ENCODE measurements at places on chromosomes 4 and X.

GRCh38 chrX:139179592-139179991 lies 350.9 kb upstream of the F9 start:
- DNase-seq: no peak

GRCh38 chr4:52701207-52701606 lies 42.1 kb upstream of the USP46 start:
- DNase-seq: no peak

DNA sequence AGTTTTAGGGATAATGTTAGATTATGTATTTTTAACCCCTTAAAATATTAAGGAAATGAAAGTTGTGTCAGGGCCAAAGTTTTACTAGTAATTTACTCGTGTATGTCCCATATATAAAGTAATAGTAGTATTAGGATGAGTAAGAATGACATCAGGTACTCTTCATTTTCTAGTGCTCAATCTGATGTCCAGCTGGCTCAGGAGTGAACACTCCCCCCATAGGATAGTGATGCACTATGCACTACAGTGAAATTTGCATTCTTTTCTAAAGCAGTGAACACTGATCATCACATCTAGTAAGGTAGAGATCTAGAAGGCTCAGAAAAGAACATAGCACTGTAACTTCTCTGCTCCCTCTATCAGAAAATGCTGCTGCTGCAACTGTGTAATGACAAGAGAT lies 409.7 kb downstream of the GLUD2 start:
- no peak for DNase-seq

DNA sequence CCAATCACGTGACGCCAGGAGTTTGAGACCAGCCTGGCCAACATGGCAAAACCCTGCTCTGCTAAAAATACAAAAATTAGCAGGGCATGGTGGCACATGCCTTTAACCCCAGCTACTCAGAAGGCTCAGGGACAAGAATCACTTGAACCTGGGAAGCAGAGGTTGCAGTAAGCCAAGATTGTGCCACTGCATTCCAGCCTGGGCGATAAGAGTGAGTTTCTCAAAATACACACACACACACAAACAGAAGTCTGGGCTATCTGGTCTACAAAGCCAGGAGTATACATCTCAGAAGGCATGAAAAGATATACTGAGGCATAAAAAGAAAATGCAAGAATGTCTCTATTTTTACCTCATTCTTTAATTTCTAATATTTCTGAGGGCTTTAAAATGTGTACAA lies 11.3 kb downstream of the YTHDC1 start:
- no peak for DNase-seq

DNA sequence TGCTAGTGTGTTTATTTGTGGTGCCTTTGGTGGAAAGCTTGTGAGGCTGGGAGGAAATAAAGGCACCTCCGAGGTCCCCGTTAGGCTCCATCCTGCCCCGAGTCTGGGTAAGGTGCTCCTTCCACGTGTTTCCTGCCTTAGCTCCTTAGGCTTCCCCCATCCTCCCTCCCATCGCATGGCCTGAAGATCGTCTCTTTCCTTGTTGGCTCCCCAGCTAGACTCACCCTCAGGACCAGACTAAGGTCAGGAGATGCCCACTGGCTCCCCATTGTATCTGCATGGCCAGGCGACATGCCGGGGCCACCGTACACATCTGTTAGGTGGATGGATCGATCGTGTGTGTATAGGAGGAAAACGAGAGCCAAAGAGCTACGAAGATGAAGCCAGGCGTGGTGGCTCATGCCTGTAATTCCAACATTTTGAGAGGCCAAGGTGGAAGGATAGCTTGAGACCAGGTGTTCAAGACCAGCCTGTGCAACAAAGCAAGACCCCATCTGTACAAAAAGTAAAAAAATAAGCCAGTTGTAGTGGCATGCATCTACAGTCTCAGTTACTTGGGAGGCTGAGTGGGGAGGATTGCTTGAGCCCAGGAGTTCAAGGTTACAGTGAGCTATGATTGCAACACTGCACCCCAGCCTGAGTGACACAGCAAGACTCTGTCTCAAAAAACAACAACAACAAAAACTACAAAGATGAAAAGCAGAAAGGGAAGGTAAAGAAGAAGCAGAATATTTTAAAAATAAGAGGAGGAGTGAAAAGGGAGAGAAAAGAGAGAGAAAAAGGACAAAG lies 53.7 kb downstream of the SEPSECS start:
- no peak for DNase-seq

DNA sequence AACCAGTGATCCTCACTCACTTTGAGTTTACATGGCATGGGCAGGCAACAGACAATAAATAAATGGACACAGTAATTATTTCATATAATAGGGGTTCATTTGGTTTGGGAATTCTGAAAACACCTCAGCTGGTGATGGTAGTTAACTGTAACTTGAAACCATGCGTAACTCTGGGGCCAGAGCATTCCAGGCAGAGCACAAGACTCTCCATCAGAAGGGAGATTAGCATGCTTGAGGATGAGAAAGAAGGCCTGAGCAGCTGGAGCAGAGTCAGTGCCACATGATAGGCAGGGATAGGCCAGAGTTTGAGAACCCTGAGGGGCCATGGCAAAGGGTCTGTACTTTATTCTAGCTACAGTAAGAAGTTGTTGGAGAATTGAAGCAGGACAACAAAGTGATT lies 56.3 kb upstream of the CXCL8 start:
- DNase-seq: no peak

DNA sequence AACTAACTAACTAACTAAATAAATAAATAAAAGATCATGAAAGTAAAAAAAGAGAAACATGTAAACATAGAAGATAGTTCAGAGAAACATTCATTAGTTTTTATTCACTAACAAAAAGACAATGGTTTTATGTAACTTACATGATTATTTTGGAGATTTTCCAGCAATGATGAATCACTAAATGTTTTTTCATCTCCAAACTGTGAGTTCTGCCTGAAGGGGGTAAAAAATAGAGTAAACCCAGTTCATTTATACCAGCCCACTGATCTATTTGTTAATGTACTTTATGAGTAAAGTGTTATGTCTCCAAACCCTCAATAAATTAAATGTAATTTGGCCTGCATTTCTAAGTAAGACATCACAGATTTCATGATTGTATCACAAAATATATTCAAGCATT lies 101.1 kb downstream of the ATP8A1 start:
- no peak for DNase-seq

DNA sequence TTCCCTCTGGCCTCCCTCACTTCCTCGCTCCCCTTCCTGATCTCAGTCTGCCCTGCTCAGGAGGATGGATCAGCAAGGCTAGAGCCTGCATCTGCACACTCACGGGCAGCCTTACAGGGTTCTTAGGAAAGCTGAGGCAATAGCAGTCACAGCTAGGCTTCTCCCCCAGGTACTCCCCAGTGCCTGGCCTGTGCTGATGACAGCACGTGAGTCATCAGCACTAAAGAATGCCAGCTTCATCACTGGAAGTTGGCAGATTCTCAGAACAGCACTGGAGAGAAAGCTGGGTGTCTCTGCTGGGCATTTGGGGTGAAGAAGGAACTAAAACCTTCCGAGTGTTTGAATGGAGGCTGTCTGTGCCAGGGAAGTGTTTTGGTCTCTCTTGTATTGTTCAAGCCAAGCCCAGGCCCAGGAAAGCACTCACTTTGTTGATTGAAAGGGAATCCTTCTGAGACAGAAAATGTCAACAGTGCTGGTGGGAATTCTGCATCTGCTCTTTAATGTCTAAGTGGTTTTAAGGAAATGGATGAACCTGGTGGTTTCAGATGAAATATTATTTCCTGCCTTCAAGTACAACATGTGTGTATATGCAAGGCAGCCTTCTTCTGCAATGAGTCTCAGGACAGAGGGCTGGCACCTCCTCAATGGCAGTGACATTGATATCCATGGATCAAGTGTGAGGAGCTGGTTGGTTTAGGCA lies 73.0 kb upstream of the SCOC start:
- no peak for DNase-seq

DNA sequence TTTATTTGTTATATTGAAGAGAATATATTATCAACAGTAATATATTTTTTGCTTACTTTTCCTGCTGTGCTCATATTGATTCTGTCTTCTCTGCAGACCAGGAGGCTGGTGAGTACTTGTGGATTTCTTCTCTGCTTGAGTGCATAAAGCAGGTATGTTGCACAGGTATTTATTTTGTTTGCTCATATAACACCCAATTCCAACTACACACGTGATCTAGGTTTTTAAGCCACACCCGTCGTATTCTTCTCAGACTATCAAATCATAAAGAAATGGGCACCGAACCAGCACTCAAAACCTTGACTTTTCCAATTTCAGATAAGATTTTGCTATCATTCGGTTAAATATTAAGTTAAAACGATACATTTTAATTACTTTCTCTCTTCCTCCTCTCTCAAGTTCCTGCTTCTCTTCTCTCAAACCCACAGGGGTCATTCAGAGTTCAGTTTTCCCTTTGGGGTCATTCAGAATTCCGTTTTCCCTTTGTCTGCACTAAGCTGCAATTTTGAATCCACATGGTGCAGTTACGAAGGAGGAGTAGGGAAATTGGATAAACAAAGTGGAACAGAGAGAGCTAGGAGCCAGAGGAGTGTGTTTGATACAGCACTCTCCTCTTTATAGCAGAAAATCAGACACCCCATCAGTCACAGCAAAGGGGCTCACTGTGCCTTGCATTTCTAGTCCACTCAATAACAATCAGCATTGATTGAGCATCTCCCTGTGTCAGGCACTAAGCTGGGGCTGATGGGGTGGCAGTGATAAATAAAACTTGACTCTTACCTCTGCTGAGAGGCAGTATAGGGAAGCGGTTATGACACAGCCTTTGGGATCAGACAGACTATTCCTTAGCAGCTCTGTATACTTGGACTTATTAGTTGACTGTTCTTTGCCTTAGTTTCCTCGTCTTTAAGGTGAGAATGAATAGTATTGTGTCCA lies at the start of gene ADH1C:
ADH1C (minus strand) TSS at position 145 of the 936 bp plus-strand sequence; CDS start at position 74, 71 bp downstream.
- no peak for DNase-seq

GRCh38 chr4:153643406-153644383 lies 40.4 kb upstream of the TLR2 start:
- DNase-seq: no peak

- DNase-seq: no peak
These were observed 56.1 kb downstream of the FAM13A start for GRCh38 chr4:89000844-89001360.

GRCh38 chr4:17512973-17513665 lies 1.2 kb upstream of the QDPR start:
- DNase-seq: no peak

DNA sequence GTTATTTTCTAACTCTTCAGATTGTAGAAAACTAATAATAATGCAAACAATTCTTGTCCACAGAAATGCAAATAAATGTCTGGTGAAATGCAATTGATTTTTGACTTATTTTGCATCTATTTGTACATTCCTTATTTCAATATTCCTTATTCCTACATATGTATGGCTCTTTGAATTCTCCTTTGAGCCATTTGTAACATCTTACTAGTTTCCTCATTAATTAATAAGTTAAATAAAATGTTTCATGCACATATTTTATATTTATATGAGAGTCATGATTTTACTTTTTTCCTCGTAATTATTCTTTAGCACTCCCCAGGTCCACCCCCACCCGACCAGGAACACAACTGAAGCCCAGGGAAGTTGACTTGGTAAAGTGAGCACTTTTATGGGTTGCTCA lies 2.7 kb upstream of the FTHL17 start:
- no peak for DNase-seq

DNA sequence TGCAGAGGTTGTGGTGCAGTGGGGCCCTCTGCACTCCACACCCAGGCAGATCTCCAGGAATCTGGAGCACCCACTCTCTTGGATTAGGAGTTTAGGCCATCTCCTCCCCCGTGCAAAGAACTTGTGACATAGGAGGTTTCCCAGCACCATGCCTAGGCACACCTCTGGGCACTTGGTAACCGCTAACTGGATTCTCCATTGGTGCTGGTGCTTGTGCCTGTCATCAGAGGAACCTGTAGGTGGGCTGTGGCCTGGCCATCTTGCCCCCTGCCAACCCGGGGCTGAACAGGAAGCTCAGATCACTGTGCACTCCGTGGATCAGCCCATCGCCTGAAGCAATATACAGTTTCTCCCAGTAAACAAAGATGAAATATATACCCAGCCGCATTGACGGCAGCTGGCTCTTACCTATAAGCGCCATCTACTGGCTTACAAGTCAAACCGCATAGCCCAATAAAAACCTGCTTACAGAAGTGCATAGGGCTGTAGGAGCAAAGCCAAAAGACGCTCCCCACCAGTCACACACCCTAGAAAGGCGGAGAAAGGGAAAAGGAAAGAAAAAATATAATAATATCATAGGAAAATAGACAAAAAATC lies 19.1 kb upstream of the TEX13B start:
- no peak for DNase-seq

- DNase-seq: no peak
These were observed 12.5 kb downstream of the HS3ST1 start for GRCh38 chr4:11416071-11416766.

GRCh38 chr4:156870861-156871260 lies 100.7 kb downstream of the PDGFC start:
- no peak for DNase-seq

DNA sequence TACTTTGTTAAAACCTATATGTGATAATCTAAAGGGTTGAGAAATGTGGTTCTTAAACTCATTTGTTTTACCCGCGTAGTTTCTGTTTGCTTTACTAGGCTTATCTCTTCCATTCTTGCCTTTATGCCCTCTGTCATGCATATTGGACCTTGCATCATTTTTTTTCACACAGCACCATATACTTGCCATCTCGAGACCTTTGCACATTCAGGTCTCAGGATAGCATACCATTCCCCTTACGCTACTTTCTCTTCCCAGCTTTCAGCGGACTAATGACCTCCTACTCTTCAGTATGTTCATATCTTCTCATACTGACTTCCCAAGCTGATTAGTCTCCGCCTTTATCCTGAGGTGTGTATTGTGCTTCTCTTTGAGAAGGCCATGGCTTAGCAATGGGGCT lies 40.5 kb downstream of the USP38 start:
- DNase-seq: no peak

- DNase-seq: no peak
These were observed 83.2 kb downstream of the RBM47 start for GRCh38 chr4:40546506-40546905.

DNA sequence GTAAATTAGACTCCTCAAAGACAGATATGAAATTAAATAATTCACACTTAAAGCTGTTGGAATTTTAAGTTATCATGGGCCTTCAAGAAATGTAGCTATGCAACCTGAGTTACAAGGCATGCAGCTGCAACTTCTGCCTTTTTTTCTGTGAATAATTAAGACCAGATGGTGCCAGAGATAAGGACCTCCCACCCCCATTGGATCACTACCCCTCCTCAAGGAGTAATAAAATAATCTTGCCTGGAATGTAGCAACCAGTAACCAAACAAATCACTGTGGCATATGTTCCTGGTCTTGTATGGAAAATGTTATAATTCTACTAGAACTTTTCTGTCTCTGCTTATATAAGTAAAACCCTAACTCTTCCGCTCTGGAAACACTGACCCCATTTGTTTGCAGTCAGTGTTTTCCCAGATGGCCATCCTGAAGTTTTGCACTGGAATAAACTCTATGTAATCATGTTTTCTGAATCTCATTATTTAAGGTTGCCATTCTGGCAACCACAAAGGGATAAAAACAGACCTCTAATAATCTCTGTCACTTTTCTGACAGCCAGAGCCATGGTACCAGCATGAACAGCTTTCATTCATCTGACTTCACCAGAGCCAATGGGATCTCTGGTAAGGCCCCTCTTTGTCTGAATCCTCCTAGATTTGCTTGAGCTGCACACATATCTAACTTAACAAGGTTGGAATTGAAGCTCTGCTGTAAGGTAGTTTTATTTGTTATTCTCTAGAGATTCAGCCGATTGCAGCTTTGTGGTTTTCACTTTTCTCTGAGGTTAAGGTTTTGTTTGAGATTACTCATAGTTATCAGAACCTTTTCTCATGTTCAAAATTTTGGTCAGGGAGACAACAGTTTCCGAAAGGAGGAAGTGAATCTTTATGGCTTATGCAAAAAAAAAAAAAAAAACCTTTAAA lies 274.6 kb downstream of the NAF1 start:
- no peak for DNase-seq

- no peak for DNase-seq
These were observed 38.2 kb downstream of the NLGN3 start for GRCh38 chrX:71182871-71183270.

All from stimulated activated CD4-positive, alpha-beta T cell treated with anti-CD3 and anti-CD28 coated beads, Interleukin-1b, Interleukin-23, amount 100 ng/mL, for 4 hours (primary cell).